ENCODE measurements at places on chromosomes 7 and 10.

DNA sequence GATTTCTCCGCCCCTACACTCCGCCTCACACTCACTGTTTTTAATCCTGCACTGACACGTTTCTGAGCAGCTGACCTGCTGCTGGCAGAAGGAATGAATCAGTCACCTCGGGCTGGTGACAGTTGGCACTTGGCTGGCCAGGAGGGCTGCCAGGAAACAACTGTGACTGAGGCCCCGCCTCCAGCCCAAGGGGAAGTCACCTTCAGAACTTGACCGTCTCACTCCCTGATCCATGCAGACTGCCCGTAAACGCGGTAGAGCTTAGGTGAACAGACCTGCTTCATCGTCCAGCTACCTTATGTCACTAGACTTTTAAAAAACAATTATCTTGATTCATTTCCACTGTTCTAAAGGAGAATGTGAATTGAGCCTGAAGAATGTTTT, 107.5 kb downstream of the DOCK1 start:
- DNase-seq: no peak

DNA sequence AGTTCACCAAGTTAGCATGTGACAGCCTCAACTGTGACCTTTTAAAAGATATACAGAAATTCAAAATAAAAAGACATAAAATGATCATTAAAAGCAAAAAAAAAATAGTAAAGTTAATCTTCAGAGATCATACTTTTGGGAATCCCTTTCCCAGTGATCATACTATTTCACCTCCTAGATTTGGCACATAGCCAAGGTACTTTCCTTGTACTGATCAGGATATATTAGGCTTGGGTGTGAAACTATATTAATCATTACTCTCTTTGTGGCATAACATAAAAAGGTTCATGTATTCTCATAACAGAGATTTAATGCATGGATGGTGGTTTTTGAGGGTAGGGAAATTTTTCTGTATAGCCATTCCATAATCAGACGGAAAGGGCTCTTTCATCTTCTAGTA, 109.6 kb upstream of the ZWINT start:
- DNase-seq: no peak

DNA sequence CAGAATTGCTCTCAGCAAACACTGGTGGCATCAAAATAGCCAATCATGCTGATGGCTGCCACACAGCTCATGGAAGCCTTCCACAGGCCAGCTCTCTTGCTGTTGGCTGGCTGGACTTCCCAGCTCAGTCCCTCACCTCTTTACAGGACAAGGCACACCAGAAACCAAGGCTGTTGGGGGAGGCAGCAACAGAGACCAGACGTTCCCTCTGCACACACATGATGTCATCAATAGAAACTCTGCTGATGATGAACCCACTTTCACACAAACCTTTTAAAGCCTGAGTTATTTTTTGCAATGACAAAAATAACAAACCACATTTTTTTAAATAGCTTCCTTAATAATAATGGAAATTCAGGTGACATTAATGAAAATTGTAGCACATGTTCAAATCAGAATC, 300.9 kb upstream of the C7orf33 start:
- DNase-seq: no peak

DNA sequence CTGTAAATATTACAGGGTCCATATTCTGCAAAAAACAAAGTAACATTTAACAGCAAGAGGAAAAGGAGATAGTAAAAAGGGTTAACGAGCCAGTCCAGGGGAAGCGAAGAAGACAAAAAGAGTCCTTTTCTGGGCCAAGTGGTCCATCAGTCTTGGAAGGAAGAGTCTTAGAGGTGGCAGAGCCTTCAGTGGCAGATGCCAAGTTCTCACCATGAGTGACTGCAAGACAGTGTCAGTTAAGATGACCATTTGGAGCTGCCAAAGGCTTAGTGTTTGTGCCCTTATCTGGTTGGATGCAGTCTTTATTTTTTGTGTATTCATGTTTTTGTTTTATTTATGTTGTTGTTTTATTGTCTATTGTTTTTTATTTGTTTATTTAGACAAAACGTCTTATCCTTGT, 125.7 kb upstream of the LANCL2 start:
- DNase-seq: no peak

DNA sequence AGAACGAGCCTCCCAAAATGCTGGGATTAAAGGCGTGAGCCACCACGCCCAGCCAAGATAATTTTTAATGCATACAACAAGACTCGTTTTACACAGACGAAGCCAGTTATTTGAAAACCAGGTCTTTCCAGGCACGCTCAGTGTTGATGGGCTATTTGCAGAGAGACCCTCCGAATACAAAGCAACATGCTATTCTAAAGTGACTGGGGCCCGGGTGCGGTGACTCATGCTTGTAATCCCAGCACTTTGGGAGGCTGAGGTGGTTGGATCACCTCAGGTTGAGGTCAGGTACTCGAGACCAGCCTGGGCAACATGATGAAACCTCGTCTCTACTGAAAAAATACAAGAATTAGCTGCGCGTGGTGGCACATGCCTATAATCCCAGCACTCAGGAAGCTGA, 795 bp upstream of the AZGP1 start:
- no peak for DNase-seq

- no peak for DNase-seq
Observed at GRCh38 chr10:43093423-43094076, 16.7 kb downstream of the RET start.

GRCh38 chr10:6299743-6300105, 97.0 kb downstream of the PFKFB3 start:
- no peak for DNase-seq

- no peak for DNase-seq
Observed at GRCh38 chr7:134948736-134949135, 37.6 kb upstream of the AGBL3 start.

- no peak for DNase-seq
Observed at GRCh38 chr10:67783606-67784294, 54.2 kb downstream of the DNAJC12 start.

DNA sequence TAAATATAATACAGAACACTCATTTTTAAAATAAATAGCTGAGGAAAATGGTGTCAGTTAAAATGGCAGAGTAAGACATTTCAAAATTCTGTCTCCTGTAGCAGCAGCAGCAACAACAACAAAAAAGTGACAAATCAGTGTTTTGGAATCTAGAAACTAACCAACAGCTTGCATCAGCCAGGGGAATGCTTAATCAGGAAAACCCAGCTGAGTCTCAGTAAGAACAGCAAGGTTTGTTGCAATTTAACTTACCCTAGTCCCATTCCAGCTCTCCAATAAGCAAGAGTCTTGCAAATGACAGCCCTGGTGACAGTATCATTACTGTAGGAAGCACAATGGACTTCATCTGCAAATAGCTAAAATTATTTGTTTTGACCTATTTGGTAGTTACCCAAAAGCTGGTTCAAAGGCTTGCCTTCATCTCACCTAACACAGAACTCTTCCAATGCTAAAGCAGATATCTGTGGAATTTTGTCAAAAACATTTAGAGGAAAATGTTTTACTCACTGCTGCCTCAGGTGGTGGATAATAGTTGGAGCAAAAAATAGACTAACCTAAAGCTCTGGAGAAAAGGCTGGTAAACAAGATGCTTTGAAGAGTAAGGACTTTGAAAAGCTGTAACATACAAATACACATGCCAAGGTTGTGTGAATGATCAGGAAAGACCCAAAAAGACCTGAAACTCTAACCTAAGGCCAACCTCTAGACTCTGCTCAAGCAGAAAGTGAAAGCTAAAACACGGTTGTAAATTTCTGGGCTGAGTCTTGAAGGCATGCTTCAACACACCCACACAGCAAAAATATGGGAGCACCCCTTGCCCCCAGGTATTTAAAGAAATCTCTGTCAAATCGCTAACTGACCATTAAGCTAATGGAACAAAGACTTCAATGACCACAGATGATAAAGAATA, 9.9 kb upstream of the ARHGAP22 start:
- no peak for DNase-seq

DNA sequence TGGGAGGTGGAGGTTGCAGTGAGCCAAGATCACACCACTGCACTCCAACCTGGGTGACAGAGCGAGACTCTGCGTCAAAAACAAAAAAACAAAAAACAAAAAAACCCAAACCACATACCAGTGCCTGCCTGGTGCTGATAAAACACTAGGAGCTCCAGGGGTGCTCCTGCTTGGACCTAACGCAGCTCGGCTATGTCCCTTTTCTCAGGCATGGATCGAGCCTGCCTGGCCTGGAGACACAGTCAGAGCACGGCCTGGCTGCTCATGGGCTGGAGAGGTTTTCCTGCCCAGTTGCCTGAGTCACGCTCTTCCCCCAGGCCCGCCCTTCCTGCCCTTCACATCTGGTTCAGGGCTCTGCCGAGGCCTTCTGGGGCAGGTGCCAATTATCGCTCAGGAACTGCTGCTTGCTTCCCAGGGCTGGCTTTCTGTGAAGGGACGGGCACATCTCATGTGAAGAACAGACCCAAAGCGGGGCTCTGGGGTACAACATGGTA, 12.6 kb upstream of the NPFFR1 start:
- DNase-seq: no peak

GRCh38 chr7:69803699-69804516, 205.6 kb downstream of the AUTS2 start:
- no peak for DNase-seq

DNA sequence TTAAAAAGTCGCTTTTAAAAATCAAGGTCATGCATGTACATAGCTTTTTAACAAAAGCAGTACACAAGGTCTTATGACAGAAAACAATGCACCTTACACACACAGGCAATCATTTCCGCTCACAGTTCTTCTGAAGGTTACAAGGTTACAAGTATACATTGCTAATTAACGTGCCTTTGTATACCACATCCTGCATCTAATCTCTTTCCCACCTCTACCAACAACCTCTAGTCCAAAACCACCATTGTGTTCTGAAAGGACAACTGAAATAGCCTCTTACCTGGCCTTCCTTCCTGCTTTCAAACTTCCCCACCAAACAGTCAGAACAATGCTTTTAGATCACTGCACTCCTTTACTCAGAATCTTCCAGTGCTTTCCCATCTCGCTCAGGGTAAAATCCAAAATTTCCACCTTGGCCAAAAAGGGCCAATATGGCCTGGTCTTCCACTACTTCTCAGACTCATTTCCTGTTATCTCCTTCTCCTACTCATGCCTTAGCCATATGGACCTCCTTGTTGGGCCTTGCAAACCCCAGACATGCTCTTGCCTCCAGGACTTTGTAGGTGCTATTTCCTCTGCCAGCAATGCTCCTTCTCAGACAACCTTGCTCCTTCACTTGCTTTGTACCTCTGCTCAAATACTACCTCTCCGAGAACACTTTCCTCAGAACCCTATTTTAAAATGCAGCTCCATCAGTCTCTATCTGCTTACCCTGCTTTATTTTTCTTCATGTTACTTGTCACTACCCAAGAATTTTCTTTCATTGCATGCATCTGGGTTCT, 205.4 kb downstream of the DNAJC1 start:
- DNase-seq: no peak

DNA sequence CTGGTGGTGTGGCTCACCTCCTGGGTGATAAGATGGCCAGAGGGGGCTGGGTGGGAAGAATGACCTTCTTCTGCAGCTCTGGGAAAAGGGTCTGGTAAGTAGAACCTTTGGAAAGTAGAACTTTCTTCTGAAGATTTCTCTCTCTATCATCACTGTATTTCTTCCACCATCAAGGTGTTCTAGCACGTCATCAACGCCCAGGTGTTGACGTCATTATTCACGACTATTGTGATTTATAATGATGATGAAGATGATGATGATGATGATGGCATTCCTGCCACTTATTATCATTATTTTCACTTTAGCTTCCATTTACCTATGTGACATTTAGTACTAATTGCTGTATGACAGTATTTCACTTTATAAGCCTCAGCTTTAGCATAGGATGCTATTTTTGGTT, 525.6 kb upstream of the ADARB2 start:
- no peak for DNase-seq

DNA sequence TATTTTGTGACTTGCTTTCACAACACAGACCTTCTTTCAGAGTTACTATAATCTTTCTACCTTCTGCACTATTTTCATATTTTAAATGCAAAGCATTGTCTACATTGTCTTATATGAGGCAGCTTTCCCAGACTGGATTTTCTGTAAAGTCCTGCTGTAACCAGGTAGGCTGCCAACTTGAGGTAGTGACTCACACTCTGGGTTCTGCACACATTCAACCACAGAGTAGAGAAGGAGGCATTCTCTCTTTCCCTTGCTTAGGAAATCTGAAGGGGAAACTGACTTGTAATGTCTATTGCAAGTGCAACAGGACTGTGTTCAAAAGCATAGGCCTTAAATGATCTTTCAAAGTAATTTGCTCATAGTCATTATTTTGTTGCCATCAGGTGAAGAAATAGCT, 461.4 kb downstream of the GRM8 start:
- no peak for DNase-seq

- no peak for DNase-seq
Observed at GRCh38 chr10:118585794-118586193, 9.7 kb downstream of the PRLHR start.

DNA sequence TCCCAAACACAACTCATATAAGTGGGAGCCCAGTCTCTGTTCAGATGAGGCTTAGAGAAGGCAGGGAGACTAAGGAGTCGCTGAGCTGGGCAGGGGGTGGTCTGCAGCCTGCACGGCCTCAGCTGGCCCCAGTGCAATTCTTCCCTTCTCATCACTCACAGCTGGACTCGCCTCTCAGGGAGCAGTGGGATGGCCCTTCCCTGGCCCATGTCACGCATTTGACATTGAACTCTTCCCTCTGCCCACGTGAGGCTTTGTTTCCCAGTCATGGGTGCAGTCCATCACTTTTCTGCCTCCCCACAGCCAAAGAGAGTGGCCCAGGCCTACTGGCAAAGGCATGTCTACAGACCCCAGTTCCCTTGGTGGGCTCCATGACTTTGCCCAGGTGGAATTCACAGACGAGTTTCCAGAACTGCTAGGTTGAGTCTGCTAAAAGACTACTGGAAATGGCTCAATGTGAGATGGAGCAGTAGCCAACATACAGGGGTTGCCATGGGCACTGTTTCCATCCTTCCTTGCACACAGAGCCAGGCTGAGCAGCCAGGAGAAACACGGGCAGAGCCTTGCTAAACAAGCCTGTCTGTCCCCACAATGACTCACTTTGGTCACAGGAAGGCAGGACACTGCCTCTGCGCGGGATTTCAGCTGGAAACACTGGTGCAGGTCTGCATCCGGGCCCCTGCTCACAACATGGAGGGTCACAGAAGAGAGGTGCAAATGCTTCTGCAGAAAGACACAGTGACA, 90.1 kb downstream of the OAT start:
- no peak for DNase-seq

GRCh38 chr10:126250527-126251310, 137.6 kb downstream of the ADAM12 start:
- DNase-seq: no peak

DNA sequence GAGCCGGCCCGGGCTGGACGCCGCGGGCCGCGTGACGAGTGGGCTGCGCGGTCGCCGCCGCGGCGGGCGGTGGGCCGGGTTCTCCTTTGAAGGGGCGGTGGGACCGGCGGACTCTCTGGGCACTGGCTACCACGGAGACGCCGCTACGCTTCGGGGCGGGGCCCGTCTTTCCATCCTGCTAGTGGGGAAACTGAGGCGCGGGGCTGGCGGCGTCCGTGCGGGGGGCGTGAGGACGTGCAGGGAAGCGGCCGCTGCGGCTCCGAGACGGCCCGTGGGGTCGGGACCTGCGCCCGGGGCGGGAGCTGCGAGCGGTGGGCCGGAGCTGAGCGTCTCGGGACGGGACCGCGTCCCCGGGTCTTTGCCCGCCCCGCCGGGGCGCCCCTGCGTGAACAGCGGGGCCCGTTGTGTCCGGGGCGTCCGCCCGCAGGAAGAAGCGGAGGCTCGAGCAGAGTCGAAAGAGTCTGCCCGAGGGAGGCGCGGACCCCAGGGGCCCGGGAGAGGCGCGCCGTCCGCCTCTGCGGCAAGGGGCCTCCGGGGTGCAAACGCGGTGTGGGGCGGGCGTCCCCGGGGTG, 548 bp upstream of the BNIP3 start:
- no peak for DNase-seq

- DNase-seq: no peak
Observed at GRCh38 chr7:106855540-106856132, 9.4 kb upstream of the PIK3CG start.

GRCh38 chr7:71286924-71287323, 155.0 kb downstream of the GALNT17 start:
- no peak for DNase-seq

Data from iPS DF 19.7 (cell line).